Breast epithelium (tissue), 4 donors: ENCODE measurements at places on chromosomes 4 and X. TPM values are rescaled to one million over a fixed set of nuclear protein-coding genes. Genes with fewer than 3 reads are reported as not detected.

The GYPE gene
- total RNA-seq, result 2.1 TPM

The PCDH18 gene
- total RNA-seq, result 34.2 TPM

The SRP72 gene
- 71.8 TPM for total RNA-seq

The OPN1MW gene
- total RNA-seq, result not detected

The GPR173 gene
- 1.6 TPM for total RNA-seq

The ZCCHC12 gene
- total RNA-seq, result not detected

The FAM9C gene
- total RNA-seq, result not detected

DNA sequence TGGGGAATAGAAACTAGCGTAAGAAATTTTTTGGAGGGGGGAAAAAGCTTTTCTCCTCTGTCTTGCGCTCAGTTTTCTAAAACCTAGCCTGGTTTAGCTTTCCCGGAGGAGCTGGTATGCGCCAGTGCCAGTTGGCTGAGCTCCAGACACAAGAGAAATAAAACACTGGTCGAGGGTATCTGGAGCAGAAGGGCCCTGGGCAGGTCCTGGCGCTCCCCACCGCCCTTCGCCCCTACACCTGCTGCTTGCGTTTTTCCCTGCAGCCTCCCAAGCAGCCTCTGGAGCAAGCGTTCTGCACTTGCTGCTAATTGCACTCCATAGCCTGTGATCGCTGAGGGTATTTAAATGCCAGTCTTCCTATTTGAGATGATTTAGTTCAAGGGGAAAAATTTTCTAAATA, 816 bp downstream of the EREG start:
- DNase-seq, result no peak
- H3K27ac ChIP-seq, result no peak overlapping the region
- no peak overlapping the region for H3K4me3 ChIP-seq
- H3K27me3 ChIP-seq, result peaks cover 6% of the 10 kb centered on the region
- H3K36me3 ChIP-seq, result no peaks in the 10 kb centered on the region

DNA sequence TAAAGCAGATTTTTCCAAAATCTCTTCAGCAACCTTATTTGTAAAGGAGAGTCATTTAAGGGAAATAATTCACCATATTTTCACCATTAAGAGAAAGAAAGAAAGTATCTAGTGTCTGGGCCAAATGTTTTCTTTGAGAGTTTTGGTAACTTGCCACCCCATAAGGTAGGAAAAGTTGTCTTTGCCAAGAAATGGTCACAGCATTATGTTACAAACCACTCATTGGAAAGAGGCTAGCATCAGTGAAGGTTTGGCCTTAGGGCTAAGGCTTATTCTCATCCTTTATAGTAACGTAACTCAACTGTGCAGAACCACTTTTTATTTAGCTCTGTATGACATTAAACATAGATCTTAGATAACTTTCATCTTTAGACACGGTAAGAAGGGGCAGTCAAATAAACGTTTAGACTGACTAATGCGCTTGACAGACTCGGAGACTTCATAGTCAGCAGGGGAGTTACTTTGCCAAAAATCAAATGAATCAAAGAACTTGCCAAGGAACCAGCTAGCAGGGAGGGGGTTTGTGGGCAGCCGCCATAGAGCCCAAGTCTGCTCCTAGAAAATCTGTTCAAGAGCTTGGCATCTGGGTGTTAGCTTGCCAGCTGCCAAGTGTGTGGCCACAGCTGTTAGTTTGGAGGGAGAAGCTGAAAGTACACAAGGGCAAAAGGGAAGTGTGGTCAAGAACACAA, 182.8 kb upstream of the GRID2 start:
- H3K4me1 ChIP-seq, result no peaks in the 10 kb centered on the region
- H3K36me3 ChIP-seq, result no peaks in the 10 kb centered on the region
- H3K27me3 ChIP-seq, result no peaks in the 10 kb centered on the region
- no peak for DNase-seq
- H3K4me3 ChIP-seq, result no peak overlapping the region

GRCh38 chr4:71262161-71262560, 76.7 kb upstream of the SLC4A4 start:
- H3K27ac ChIP-seq, result no peak overlapping the region
- no peaks in the 10 kb centered on the region for H3K27me3 ChIP-seq
- H3K4me3 ChIP-seq, result no peak overlapping the region
- DNase-seq, result no peak

GRCh38 chrX:19094654-19095053, 27.6 kb downstream of the ADGRG2 start:
- H3K27ac ChIP-seq, result no peak overlapping the region
- no peak for DNase-seq
- H3K4me3 ChIP-seq, result no peak overlapping the region

- no peaks in the 10 kb centered on the region for H3K4me1 ChIP-seq
- no peak for DNase-seq
- H3K27ac ChIP-seq, result no peak overlapping the region
- H3K4me3 ChIP-seq, result no peak overlapping the region
- no peaks in the 10 kb centered on the region for H3K36me3 ChIP-seq
- no peaks in the 10 kb centered on the region for H3K27me3 ChIP-seq
These were observed 54.5 kb downstream of the TAF1 start for GRCh38 chrX:71420686-71421085.

DNA sequence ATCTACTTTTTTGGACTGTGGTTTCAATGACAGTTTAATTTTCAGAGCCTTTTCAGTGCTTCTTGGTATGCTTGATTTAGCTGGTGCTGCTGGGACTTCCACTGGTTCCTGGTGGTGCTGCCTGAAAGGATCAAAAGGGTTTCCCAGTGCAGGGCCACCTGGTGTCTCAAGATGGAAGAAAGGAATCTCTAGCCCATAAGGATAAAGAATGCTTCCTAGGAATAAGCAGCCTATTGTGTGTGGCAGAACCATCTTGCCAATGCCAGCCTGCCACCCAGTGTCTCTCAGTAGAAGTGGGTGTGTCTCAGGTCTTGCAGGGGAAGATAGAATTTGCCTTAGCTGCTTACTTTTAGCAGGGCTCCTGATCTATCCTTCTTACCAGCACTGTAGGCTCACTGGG, 15.0 kb upstream of the RAI2 start:
- H3K27me3 ChIP-seq, result no peaks in the 10 kb centered on the region
- H3K27ac ChIP-seq, result no peak overlapping the region
- H3K4me3 ChIP-seq, result no peak overlapping the region
- no peaks in the 10 kb centered on the region for H3K36me3 ChIP-seq

DNA sequence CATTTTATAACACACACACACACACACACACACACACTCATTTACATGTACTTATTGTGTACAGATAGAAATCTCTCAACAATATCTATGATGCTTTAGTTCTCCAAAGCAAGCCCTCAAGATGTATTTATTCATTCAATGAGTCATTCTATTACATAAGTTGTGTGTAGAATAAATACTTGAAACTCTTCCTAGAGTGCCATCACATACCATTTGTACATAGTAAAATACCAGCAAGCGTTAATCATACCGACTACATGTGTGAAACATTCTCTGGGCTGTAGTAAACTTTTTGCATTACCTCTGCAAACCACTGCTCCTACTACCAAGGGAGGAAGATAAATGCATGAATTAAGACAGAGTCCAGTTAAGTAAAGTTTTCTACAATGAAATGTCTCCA, 70.9 kb downstream of the EPHA5 start:
- no peak overlapping the region for H3K27ac ChIP-seq
- no peaks in the 10 kb centered on the region for H3K36me3 ChIP-seq
- H3K4me1 ChIP-seq, result no peaks in the 10 kb centered on the region
- no peak for DNase-seq
- no peaks in the 10 kb centered on the region for H3K27me3 ChIP-seq

- no peaks in the 10 kb centered on the region for H3K27me3 ChIP-seq
- peaks cover 5% of the 10 kb centered on the region for H3K4me1 ChIP-seq
- no peak overlapping the region for H3K27ac ChIP-seq
- no peak for DNase-seq
- H3K4me3 ChIP-seq, result no peak overlapping the region
These were observed 5.0 kb downstream of the CENPU start for GRCh38 chr4:184728858-184729257.

- H3K27ac ChIP-seq, result peak within 1 kb of the TSS; percentile 95
- no peaks in the 10 kb centered on the region for H3K36me3 ChIP-seq
- peak within 1 kb of the TSS; percentile 62 for H3K4me3 ChIP-seq
- H3K4me1 ChIP-seq, result peaks cover 5% of the 10 kb centered on the region
- peak; percentile 66 for DNase-seq
These were observed at the start of gene YIPF6 for GRCh38 chrX:68498508-68499379. TSS of gene YIPF6 (plus strand) at chrX:68499051. CDS start at chrX:68499067, 16 bp downstream.

GRCh38 chr4:54607521-54607920, 50.2 kb upstream of the KIT start:
- no peaks in the 10 kb centered on the region for H3K27me3 ChIP-seq
- H3K27ac ChIP-seq, result no peak overlapping the region
- no peak overlapping the region for H3K4me3 ChIP-seq
- H3K4me1 ChIP-seq, result no peaks in the 10 kb centered on the region
- H3K36me3 ChIP-seq, result no peaks in the 10 kb centered on the region

- H3K4me1 ChIP-seq, result no peaks in the 10 kb centered on the region
- DNase-seq, result no peak
- no peak overlapping the region for H3K27ac ChIP-seq
- no peaks in the 10 kb centered on the region for H3K36me3 ChIP-seq
- H3K4me3 ChIP-seq, result no peak overlapping the region
These were observed 49.7 kb downstream of the ATP8A1 start for GRCh38 chr4:42607011-42607726.

DNA sequence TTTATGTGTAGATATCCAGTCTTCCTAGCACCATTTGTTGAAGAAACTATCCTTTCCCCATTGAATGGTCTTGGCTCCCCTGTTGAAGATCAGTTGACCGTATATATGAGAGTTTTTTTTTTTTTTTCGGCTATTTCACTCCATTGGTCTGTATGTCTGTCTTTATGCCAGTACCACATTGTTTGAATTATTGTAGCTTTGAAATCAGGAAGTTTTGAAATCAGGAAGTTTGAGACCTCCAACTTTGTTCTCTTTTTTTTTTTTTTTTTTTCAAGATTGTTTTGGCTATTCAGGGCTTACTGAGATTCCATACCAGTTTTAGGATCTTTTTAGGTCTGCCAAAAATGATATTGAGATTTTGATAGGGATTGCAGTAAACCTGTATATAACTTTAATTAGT, 4.3 kb upstream of the SCD5 start:
- H3K36me3 ChIP-seq, result no peaks in the 10 kb centered on the region
- H3K4me1 ChIP-seq, result no peaks in the 10 kb centered on the region
- no peaks in the 10 kb centered on the region for H3K27me3 ChIP-seq
- H3K4me3 ChIP-seq, result no peak overlapping the region

DNA sequence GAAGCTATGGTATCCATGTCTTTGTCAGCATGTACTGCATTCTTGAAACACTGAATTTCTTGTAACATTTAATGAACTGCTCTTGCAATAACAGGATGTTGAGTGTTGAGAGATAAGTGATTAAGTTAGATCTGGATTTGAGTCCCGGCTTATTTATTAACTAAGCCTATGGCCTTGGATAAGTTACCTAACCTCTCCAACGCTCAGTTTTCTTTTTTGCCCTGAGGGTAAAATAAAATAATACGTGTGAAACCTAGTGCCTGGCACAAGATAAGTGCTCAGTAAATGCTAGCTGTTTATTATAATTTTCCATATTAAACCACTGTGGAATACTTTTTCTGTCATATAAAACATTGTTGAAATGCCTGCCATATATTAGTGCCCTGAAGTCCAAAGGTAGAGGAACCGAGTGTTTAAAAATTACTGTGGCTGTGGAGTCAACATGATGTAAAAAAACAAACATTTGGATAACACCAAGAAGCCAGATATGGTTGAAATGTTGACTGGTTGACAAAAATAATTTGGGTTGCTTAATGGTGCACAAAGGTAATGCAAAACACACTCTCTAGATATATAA, 58.6 kb upstream of the ALB start:
- no peaks in the 10 kb centered on the region for H3K36me3 ChIP-seq
- DNase-seq, result no peak
- no peaks in the 10 kb centered on the region for H3K4me1 ChIP-seq
- no peaks in the 10 kb centered on the region for H3K27me3 ChIP-seq
- no peak overlapping the region for H3K27ac ChIP-seq
- H3K4me3 ChIP-seq, result no peak overlapping the region

- H3K36me3 ChIP-seq, result no peaks in the 10 kb centered on the region
- no peak for DNase-seq
- H3K27ac ChIP-seq, result peak overlapping the region; percentile 62
- no peaks in the 10 kb centered on the region for H3K27me3 ChIP-seq
These were observed 2.0 kb downstream of the ZFX start for GRCh38 chrX:24151513-24151912.

- H3K27me3 ChIP-seq, result no peaks in the 10 kb centered on the region
- H3K4me1 ChIP-seq, result no peaks in the 10 kb centered on the region
- H3K4me3 ChIP-seq, result no peak overlapping the region
- H3K27ac ChIP-seq, result no peak overlapping the region
These were observed 115.1 kb upstream of the PITX2 start for GRCh38 chr4:110737931-110738330.

- H3K27ac ChIP-seq, result no peak overlapping the region
- H3K4me1 ChIP-seq, result no peaks in the 10 kb centered on the region
- H3K27me3 ChIP-seq, result no peaks in the 10 kb centered on the region
- no peak overlapping the region for H3K4me3 ChIP-seq
- no peaks in the 10 kb centered on the region for H3K36me3 ChIP-seq
These were observed 10.7 kb upstream of the SMIM10L2A start for GRCh38 chrX:135410861-135411627.

DNA sequence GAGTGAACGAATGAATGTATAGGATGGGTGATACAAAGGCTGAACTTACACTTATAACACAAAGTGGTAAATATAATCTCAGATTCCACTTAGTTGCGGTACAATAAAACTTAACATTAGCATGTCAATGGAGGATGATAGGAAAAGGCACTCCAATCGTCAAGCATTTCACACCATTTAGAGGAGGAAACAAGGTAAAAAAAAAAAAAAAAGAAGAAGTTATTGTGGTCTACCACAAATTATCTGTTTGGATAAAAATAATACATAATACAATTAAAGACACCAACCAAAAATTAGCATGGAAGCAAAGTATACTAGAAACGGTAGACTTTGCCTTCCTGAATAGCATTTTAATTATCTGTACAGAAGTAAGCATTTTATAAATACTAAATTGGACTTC, 205.5 kb downstream of the PPP3CA start:
- H3K4me1 ChIP-seq, result no peaks in the 10 kb centered on the region
- H3K4me3 ChIP-seq, result no peak overlapping the region
- no peak overlapping the region for H3K27ac ChIP-seq
- DNase-seq, result no peak
- no peaks in the 10 kb centered on the region for H3K36me3 ChIP-seq

DNA sequence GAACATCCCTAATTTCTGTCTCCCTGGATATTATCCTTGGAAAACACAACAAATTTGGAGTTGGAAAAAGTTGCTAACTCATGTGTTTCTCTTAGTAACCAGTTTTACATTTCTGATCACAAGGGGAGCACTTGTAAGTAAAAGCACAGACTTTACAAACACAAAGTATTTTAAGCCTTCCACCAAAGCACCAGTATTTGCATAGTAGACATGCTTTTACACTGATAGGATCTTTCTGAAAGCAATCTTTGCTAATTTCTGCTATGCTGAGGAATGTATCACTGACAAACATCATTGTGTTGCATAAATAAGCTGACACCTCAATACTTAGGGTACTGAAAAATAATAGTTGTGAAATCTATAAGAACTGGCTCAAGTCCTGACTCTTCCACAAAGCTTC, 100.6 kb downstream of the MID1 start:
- H3K36me3 ChIP-seq, result no peaks in the 10 kb centered on the region
- no peak overlapping the region for H3K4me3 ChIP-seq
- H3K27me3 ChIP-seq, result no peaks in the 10 kb centered on the region
- DNase-seq, result no peak
